Activated T-helper 1 cell treated with Interleukin-2 at 50 U/mL for 16 hours (primary cell): ENCODE measurements at places on chromosomes 4 and X.

GRCh38 chr4:20960291-20960690 is 260.0 kb downstream of the PACRGL start:
- no peak for DNase-seq

DNA sequence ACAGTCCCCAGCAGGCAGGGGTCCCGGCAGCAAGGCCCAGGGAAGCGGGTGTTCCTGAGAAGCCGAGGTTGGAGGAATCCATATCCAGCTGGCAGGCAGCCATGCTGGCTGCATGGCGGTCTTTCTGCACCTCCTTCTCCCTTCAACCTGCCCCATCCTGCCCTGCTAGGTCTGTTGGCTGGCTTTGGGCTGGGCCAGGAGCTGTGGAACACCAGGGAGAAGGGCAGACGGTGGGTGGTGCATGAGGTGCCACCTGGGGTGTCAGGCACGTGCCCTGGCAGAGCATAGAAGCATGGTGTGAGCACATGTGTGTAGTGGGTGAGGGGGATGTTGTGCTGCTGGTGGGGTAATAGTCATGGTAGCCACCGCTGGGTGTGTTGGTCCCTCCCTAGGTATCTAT is 150.1 kb downstream of the PJA1 start:
- DNase-seq, result no peak

DNA sequence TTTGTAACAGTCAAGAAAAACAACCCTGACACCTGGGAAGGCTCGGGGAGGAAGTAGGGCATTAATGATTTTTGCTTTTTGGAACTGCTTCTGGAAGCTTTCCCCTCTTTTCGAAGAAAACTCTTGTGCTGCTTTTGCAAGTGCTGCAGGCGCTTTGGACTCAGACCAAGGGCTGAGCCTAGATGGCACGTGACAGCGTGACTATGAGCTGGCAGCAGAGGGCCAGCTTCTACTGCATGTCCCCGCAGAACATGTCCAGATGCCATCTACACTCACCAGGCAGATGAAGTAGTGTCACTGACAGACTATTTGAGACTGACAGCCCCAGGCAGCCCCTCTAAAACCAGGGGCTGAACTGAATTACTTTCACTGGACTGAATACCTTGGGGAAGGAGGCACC is 6.2 kb downstream of the NR0B1 start:
- no peak for DNase-seq

DNA sequence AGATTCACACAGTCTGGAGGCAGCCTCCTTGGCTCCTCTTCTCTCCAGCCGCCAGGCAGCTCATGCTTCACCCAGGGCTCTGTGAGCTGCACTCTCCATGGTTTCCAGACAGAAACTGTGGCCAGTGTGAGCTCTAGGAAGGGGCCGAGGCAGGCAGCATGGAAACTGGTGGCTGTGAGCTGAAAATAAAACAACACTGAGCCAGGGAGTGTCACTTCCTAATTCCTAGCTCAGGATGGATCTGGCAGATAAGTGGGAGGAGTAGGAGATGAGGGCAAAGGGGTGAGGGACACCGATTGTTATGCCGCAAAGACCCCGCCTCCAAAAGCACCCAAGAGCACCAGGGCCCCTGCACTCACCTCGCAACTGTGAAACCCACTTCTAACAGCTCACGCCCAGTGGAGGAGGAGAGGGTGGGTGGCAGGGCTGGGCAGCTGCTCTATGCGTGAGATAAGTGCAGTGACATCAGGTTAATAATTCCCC is 69.8 kb downstream of the FHDC1 start:
- no peak for DNase-seq

DNA sequence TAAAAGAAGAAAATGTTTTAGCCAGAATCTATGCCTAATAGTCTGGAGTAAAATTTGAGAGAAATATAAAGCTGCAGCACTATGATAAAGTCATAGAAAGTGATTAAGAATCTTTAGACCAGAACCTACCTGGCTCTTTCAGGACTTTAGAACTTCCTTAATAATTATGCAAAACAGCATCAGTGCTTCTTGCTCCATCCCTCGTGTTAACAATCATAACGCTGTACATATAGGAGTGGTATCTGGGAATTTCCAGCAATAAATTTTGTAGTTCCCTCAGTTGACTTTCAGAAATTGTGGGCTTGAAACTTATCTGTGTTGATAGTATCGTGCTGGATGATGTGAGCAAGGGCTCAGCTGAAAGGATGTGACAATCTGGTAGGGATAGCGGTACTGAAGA is 102.1 kb upstream of the RASGEF1B start:
- no peak for DNase-seq

- no peak for DNase-seq
Observed at GRCh38 chrX:154749856-154750255, 1.0 kb downstream of the GAB3 start.

- no peak for DNase-seq
Observed at GRCh38 chrX:96182366-96182765, 502.3 kb upstream of the DIAPH2 start.

DNA sequence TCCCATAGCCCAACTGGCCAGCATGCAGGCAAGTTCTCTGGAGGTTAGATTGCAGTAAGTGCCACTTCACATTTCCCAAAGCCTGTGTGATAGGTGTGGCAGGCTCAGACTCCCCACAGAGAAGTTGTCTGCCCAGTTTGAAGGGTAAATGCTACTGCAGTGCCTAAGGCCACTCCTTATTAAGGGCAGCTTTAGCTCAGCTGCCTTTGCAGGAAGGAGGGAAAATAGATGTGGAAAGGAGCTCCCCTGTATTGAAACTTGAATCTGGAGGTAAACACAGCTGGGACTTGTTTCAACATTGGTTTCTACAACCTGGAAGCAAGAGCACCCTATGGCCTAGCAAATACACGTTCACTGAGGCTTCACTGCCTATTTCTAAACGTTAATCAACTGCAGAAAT is 22.4 kb downstream of the NEXMIF start:
- DNase-seq, result no peak

GRCh38 chr4:15765391-15765790 is 12.7 kb upstream of the CD38 start:
- no peak for DNase-seq

DNA sequence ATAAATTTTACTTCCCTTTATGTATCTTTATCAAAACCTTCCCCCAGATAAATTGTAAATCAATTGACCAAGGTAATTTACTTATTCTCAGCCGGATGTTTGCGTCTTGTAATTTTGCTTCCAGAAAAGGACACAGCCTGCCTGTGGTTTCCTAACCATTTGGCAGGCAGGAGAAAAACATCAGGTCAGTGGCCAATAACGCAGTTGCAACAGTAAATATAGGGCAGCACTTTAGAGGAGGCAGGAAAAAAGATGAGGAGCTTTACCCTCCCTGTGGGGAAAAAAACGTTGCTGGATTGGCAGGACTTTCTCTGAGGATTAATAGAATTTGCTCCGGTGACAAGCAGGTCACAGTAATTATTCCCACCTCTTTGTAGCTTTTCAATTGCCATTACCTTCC is 2618.1 kb downstream of the ARAP2 start:
- DNase-seq, result no peak

DNA sequence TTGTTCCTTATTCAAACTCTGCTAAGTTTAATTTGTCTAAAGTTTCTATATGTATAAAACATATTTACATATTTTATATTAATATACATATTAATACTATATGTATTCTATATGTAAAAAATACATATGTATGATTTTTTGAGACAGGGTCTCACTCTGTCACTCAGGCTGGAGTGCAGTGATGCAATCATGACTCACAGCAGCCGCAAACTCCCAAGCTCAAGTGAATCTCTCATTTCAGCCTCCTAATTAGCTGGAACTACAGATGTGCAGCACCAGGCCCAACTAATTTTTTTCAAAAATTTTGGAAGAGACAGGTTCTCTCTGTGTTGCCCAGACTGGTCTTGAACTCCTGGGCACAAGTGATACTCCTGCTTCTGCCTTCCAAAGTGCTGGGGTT is 684.9 kb downstream of the TRAM1L1 start:
- DNase-seq, result no peak

- DNase-seq, result no peak
Observed at GRCh38 chr4:80221161-80221560, 23.9 kb downstream of the PRDM8 start.
